ENCODE measurements at places on chromosomes 2 and 18.

DNA sequence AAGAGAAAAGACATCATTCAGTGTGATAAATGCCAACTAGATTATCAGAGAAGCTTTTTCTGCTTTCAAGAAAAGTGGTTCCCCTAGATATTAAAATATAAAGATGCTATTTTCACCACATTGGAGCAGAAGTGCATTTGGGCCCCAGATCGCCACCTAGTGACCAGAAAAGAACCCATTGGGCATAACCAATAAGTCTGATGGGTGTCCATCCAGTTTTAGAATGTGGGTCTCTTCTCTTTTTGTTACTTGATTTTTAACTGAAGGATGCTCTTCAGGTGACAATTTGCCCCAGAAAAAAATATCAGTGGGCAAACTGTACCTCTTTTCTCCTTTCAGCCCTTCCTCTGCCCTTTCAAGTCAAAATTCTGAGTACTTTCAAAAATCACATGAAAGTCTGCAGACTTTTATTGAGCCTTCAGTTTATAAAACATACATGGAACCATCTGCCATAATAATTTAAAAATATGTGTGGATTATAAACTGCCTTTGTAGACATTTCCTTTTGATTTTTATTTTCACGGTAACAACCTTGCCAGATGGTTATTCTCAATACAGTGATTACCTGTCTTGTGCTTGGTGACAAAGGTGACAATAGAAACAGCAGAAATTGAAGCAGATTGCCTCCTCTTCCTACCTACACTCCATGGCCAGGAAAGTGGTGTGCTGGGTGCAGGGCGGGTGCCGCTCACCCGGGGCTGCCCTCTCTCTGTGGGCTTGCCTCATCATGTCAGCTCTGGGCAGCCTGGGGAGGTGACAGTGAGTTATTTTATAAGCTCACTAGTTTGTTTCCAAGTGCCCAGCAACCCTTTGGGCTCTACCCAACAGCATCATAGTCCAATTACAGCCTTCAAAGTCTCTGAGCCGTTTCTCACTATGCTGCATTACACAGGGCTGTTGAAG is 124.5 kb downstream of the DCDC2C start:
- H3K4me3 ChIP-seq: no peak overlapping the region
- no peaks in the 10 kb centered on the region for H3K4me1 ChIP-seq
- no peaks in the 10 kb centered on the region for H3K27me3 ChIP-seq

GRCh38 chr2:233428008-233428407 is 73.7 kb downstream of the DGKD start:
- H3K27me3 ChIP-seq: no peaks in the 10 kb centered on the region
- no peak overlapping the region for H3K4me3 ChIP-seq
- H3K4me1 ChIP-seq: no peaks in the 10 kb centered on the region
- no peak overlapping the region for H3K27ac ChIP-seq

DNA sequence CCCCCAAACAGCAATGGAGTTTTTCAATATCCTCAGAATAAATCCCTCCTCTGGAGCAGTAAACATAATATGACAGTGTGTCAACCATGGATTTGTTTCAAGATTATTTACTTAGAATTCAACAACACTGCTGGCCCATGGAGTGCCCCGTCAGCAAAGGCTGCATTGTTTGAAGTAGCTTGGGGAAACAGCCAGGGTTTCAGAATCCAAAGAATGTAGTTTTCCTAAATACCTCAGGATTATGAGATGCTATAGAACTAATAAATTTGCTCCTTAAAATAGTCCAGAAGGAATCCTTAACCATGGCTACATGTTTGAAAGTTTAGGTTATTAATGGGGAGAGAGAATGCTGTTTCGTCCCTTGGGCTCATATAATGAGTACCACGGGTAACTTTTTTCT is 13.1 kb upstream of the CETN1 start:
- H3K4me1 ChIP-seq: no peaks in the 10 kb centered on the region
- no peaks in the 10 kb centered on the region for H3K36me3 ChIP-seq
- H3K27me3 ChIP-seq: no peaks in the 10 kb centered on the region
- no peak overlapping the region for H3K27ac ChIP-seq
- no peak overlapping the region for H3K4me3 ChIP-seq

DNA sequence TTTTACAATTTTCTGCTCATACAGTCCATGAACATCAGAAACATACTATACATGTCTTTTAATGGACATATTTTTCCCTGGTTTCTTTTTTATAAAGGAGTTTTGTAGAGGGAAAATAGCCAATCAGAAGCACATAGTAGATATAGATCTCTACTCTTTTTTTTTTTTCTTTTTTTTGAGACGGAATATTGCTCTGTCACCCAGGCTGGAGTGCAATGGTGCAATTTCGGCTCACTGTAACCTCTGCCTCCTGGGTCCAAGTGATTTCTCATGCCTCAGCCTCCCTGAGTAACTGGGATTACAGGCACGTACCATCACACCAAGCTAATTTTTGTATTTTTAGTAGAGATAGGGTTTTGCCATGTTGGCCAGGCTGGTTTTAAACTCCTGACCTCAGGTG is 83.2 kb upstream of the MGAT5 start:
- DNase-seq: no peak
- H3K4me1 ChIP-seq: no peaks in the 10 kb centered on the region
- no peak overlapping the region for H3K4me3 ChIP-seq
- H3K36me3 ChIP-seq: no peaks in the 10 kb centered on the region
- H3K27me3 ChIP-seq: no peaks in the 10 kb centered on the region
- H3K27ac ChIP-seq: no peak overlapping the region
